Stimulated activated CD8-positive, alpha-beta memory T cell treated with anti-CD3 and anti-CD28 coated beads, Interleukin-7, amount 100 ng/mL, for 1 hour (primary cell): ENCODE measurements at places on chromosomes 5 and 9.

DNA sequence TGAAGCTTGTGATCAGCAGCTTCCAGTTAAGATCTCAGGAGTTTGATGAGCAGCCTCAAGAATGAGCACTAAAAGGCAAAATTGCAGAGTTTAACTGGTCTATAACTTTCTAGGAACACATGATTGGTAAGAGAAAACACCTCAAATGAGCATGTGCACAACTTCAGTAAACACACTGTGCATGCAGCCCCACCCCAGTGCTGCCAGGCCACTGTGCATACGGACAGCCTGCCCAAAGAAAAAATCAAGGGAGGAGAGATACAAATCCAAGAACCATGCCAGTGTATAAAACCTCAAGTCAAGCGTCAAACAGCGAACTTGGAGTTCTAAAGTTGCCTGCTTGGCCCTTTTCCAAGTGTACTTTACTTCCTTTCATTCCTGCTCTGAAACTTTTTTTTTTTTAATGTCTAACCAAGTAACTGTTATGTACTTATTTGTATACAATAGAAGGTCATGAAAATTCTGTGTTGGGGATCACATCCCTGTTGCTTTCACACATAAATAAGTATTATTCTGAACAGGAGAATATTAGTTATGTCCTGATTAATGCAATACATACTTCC lies 125.6 kb upstream of the TSLP start:
- no peak for DNase-seq

DNA sequence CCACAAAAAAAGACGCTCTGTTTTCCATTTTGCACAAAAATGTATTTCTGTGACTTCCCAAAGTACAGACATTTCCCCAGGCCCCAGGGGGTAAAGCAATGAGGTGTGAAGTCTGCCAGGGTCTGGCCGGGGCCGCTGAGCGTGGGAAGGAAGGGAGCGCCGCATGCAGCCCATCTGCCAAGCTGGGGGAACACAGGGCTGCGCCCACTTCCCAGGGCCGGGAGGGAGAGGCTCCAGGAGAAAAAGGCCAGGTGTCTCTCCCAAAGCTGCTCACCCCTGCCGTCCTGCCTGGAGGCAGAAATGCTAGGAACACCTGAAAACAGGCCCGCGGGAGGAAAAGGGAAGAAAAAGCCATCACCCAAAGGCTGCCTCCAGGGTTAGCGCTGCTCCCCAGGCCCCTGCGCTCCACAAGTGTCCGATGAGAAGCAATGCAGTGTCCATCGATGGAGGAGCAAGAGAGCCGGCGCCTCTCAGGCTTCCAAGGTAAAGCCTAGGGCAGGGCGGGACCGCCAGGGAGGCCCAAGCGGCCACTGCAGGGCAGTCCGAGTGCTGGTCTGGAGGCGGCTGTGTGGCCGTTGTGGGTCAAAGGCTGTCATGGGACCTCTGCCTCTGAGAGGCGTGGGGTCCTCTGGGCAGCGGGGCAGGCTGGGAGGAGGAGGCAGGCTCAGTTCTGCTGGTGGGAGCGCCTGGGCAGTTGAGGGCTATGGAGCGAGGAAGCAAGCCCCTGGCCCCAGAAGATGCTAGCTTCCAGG lies 6.0 kb upstream of the ZDHHC12 start:
- no peak for DNase-seq

DNA sequence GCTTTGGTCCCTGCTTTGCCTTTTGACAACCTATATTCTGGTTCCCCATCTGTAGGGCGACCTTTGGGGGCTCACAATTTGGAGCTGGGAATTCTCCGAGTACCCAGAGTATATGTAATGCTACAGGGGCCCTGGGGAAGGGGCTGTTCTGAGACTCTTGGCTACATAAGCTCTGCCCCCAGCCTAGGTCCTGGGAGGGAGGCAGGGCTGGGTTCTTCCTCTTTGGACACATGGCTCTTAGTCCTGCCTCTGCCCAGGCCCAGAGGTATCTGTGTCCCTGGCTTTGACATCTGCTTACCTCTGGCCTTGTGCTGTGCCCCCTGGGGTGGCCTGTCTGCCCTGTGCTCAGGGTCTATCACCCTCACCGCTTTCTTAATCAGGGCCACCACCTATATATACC lies 181.6 kb downstream of the CACNA1B start:
- DNase-seq, result no peak

GRCh38 chr5:34666392-34667080 lies 10.4 kb downstream of the RAI14 start:
- no peak for DNase-seq

GRCh38 chr5:33423018-33423630 lies 17.6 kb upstream of the TARS1 start:
- no peak for DNase-seq

DNA sequence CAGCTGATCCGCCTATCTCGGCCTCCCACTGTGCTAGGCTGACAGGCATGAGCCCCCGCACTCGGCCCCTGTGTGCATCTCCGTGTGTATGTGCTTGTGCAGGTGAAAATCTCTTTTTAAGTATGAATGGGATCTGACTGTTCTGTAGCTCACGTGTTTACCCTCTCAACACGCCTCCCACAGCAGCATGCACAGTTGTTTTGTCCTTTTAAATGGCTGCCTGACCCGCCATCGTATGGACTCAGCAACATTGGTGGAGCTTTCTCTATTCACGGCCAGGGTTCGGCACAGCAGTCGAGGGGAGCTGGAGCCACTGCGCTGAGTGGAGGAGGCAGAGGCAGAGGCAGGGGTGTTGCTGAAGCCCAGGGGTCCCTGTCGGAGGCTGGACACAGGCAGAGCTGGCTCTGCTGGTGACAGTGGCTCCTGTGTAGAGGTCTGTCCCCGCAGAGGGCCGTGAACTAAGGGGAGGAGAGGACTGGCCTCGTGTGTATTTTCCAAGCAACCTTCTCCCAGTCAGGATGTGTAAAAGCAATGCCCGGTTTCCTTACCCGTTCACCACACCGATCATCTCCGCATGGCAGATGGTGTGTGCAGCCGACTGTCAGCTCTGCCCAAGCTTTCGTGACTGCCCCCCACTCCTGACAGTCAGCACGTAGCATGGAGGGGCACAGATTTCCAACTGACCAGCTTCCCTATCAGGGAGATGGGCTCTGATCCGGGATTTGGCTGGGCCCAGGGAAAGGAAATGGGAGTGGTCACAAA lies 37.3 kb downstream of the MRPL36 start:
- no peak for DNase-seq

GRCh38 chr5:88144219-88145001 lies 124.2 kb downstream of the TMEM161B start:
- DNase-seq, result no peak

- no peak for DNase-seq
Measured at GRCh38 chr5:93998951-93999455, 257.6 kb upstream of the POU5F2 start.

- DNase-seq, result no peak
Measured at GRCh38 chr9:11558043-11558442, 945.2 kb upstream of the PTPRD start.

- DNase-seq, result no peak
Measured at GRCh38 chr9:86488794-86489193, 134.6 kb upstream of the TUT7 start.

GRCh38 chr5:178632285-178632684 lies 5.4 kb upstream of the CLK4 start:
- DNase-seq, result no peak

DNA sequence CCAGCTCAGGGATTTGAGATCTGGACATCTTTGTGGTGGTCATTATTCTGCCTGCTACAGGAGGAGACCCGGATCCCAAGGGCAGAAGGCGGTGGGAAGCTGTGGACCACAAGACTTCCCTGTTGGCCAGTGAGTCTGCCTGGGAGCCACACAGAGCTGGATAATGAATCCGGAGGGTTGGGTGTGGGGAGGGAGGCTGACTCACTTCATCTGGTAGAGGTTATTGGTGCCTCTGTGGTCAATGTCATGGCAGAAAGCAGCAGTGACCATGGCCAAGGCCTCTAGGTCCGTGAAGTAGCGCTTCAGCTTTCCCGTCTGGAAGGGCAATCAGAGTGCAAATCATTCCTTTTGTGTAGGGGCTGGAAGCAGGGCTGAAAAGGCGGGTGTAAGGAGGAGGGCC lies 58.5 kb downstream of the PDE6A start:
- no peak for DNase-seq

- DNase-seq, result no peak
Measured at GRCh38 chr9:91117959-91118703, 243.6 kb downstream of the AUH start.

GRCh38 chr5:119285070-119285916 lies 70.5 kb upstream of the TNFAIP8 start:
- no peak for DNase-seq

GRCh38 chr5:180336234-180337020 lies 16.7 kb downstream of the GFPT2 start:
- no peak for DNase-seq

DNA sequence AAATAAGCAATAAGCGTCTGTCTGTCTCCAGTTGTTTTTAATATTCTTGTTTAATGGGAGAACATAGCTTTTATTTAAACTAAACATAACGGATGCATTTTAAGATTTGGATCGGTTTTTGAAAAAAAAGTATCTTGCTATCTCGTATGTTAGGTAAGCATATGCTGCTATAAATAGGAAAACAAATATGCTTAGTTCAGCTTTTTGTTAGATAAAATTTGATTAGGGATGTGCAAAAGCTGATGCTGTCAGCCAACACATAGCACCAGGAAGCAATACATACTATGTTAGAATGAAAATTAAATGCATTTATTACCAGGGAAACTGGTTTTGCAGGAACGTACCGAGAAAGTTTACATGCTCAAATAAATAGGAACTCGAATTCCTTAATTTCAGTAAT lies 843.1 kb upstream of the WWC1 start:
- DNase-seq, result no peak

GRCh38 chr9:134438195-134438788 lies 112.0 kb downstream of the RXRA start:
- no peak for DNase-seq

DNA sequence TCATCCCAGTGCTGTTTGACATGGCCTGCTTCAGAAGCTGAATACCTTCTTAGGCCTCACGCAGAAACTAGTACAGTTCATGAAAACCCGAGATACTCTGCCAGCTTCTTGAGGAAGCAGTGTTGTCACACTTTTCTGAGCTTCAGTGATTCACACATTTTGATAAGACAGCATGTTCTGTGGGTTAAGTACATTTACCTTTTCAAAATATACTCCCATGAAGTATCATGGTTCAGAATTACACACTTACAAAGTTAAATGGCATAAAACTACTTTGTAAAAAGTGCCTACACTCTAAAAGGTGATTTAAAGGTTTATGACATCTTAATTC lies 56.9 kb downstream of the VCAN start:
- DNase-seq, result no peak

- DNase-seq, result no peak
Measured at GRCh38 chr5:30849931-30850710, 343.4 kb upstream of the CDH6 start.

DNA sequence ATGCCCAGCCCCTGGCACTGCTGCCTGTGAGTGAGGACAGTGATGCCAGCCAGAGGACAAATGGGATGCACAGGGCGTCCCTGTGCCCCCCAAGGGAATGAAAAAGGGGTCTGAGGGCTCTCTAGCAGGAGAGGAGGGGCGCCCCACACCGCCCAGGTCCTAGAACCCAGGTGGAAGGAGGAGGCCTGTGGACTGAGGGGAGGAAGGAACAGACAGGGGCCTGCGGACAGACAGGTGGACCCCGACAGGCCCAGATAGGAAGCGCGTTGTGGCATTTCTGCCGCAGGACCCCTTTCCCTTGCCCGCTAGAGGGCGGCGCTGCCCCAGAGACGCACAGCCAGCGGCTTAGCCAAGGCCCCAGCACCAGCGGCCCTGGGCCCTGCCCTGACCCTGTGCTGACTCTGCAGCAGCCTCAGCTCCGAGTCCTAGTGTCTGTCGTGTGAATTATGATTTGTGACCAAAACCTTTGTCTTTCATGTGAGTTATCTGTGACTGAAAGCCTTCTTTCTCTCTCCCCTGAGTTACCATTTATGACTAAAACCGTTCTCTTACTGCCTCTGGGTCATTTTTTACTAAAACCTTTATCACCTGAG lies 30.7 kb downstream of the TRIP13 start:
- DNase-seq, result peak; percentile 39

DNA sequence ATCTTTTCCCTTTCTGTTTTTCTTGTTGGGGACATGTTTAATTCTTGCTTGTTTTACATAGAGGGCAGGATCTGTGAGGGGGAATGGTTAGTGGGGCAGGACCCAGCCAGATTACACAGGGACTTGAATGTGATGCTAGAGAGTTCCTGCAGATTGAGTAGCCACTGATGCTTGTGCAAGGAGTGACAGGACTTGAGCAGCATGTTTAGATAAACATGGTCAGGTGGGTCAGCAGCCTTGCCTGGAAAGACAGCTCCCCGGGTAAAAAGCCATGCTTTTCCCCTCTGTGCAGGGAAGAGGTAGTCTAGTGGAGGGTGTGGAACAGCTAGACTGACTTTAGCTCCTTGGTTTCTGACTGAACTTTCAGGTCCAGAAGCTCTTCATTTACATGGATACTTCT lies 261.2 kb downstream of the AOPEP start:
- no peak for DNase-seq

GRCh38 chr5:139881143-139881733 lies 85.6 kb downstream of the PSD2 start:
- no peak for DNase-seq

- no peak for DNase-seq
Measured at GRCh38 chr5:136185974-136186665, 6.8 kb downstream of the SMIM32 start.

DNA sequence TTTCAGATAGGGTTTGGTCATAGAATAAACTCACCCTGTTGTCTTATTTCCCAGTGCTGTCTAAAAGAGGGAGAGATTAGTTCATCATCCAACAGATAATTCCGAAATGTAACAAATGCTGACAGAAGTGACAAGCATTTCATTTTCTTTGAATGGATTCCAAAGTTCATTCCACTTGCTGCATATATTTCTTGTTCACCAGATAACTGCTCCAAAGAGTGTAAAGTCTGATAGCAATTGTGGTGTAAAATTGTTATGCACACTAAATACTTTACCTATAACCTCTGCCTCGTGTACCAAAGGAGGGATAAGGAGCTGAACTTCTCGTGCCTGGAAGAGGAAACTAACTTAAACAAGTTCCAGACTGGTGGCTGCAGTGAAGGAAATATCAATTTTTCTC lies 290.0 kb upstream of the ADAMTSL1 start:
- DNase-seq, result no peak

- no peak for DNase-seq
Measured at GRCh38 chr5:16855485-16855884, 80.6 kb downstream of the MYO10 start.

DNA sequence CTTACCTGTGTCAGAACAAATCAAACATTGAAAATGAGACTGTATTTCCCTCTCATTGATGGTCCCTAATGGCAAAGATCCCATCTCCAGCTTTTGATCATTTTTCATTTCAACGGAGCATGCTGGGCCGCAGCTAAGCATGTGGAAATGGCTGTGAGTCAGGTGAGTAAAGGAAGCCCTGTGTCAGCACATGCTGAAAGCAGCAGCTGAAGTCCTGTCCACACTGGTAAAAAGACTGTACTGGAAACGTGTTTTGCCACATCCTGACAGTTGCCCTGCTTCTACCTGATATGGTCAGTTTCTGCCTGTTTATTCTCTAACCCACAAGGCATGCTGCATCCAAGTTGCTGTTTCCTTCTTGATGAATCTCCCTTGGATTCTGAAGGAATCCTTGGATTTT lies 330.1 kb downstream of the EFNA5 start:
- no peak for DNase-seq
